AG20443 (cell line): ENCODE measurements at places on chromosomes 2 and 18.
A peak's percentile ranks its signal among the peaks of the same experiment; 100 is the strongest.

DNA sequence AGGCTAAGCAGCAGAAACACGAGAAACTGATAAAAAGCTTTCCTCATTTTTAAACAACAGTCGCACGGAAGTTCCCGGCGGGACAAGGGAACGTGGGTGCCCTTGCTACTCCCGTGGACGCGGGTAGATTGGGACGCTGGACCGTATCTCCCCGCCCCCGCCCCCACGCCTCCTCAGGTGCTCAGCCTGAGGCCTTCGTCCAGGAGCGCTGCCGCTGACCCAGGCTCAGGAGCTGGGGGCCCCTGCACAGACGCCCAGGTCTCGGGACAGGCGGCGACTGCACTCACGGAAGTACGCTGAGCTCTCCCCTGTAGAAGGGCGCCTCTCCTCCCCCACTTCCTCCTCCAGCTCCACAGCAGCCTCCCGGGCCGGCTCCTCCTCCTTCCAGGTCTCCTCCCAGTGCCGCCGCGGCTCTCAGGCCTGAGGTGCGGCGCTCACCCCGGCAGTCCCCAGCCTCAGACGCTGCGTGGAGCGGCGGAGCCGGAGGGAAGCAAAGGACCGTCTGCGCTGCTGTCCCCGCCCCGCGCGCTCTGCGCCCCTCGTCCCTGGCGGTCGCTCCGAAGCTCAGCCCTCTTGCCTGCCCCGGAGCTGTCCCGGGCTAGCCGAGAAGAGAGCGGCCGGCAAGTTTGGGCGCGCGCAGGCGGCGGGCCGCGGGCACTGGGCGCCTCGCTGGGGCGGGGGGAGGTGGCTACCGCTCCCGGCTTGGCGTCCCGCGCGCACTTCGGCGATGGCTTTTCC, at the start of gene ITGAV:
TSS of gene ITGAV (plus strand) at position 445 of the 738 bp plus-strand sequence. CDS start at position 728, 283 bp downstream.
- peak; percentile 94 for DNase-seq

DNA sequence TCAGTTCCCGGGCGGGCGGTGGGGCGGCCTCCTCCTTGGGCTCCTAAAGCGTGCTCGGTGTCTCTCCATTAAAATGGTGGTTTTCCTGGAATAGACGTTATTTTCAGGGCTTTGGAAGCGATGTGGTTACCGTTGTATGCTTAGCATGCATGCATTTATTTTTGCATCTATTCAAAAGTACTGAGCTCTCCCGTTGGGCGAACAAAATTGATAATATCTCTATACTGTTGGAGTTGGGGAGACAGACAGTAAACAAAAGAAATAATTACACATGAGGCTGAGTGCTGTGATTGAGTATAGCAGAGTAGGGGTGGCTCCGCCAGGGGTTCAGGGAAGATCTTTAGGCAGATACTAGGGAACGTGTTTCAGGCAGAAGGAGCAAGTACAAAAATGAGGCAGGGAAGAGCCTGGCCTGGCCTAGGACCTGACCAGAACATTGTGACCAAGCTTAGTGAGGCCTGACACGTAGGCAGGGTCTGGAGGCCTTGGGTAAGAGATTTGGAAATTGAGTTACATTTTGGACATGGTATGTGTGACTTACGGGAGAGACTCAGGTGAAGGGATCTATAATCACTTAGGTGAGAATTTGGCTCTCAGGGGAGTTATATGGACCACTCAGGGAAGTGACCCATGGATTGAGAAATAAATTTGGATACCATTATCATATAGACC, 674 bp downstream of the NCAPH start:
- DNase-seq = no peak

GRCh38 chr2:216485745-216486144, 12.9 kb upstream of the RPL37A start:
- DNase-seq = no peak

DNA sequence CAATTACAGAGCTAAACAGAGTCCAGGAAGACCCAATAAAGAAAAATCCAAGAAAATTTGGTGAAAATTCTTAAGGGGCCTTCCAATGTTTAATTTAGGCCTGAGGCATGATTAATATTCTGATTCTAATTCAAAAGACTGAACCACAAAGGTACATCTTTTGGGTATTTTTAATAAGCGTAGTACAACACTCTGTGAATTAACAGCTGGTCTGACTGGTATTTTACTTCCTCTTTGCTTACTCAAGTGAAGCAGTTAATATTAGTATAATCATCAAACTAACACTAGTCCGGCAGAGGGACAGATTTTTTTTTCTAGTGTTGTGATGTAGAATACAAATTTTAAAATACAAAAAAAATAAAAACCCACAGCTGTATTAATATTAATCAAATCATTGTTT, 652.9 kb downstream of the NR4A2 start:
- DNase-seq = no peak

- peak; percentile 21 for DNase-seq
Observed at GRCh38 chr2:25566694-25567093, 106.7 kb downstream of the DTNB start.

- DNase-seq = peak; percentile 66
Observed at GRCh38 chr2:156589381-156590079, 153.4 kb downstream of the GPD2 start.

- DNase-seq = no peak
Observed at GRCh38 chr2:88538362-88538917, 85.9 kb upstream of the FOXI3 start.

- no peak for DNase-seq
Observed at GRCh38 chr18:25831301-25831701, 259.1 kb downstream of the SS18 start.
